ENCODE measurements at places on chromosomes 2 and 18. TPM values are rescaled to one million over a fixed set of nuclear protein-coding genes. Genes with fewer than 3 reads are reported as not detected.

The IL36A gene
- not detected for total RNA-seq

The SP140 gene
- total RNA-seq, result 10.9 TPM

The INHA gene
- 0.80 TPM for total RNA-seq

The C2orf66 gene
- 0.35 TPM for total RNA-seq

The ORC2 gene
- 49.6 TPM for total RNA-seq

The MEIS1 gene
- total RNA-seq, result 11.5 TPM

The KLHL41 gene
- total RNA-seq, result 0.21 TPM

The LYG2 gene
- total RNA-seq, result not detected

The IL1B gene
- 15.5 TPM for total RNA-seq

The CHRNG gene
- total RNA-seq, result not detected

The AGXT gene
- not detected for total RNA-seq

The CCDC141 gene
- 0.07 TPM for total RNA-seq

The ABCB11 gene
- total RNA-seq, result 2.1 TPM
